ENCODE measurements at places on chromosomes 13 and 19.

DNA sequence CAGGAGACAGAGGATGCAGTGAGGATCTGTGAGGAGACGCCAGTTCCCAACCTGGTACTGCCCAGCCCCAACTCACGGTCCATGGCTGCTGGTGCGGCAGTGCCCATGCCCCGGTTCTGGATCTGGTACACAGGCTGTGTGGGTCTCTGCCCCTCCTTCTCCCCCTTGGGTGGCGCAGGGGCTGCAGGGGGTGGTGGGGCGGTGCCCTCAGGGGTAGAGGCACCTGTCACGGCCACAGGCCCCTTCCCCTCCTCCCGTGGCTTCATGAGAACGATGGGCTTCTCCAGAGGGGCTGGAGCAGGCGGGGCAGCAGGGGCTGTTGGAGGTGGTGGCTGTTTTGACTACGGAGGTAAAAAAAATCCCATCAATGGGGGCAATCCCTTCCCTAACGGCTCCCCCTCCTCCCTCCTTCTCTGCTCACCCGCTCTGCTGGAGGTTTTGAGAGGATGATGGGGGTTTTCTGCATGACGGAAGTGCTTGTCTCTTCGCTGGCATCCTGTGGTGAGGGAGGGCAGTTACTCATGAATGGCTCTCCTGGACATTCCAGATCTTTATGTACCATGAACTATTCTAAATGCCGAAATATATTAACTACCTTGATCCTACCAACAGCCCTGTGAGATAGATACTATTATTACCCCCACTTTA lies 7.1 kb downstream of the SMG9 start:
- no peak for DNase-seq

GRCh38 chr13:73618275-73618865 lies 515.8 kb downstream of the KLF12 start:
- no peak for DNase-seq

DNA sequence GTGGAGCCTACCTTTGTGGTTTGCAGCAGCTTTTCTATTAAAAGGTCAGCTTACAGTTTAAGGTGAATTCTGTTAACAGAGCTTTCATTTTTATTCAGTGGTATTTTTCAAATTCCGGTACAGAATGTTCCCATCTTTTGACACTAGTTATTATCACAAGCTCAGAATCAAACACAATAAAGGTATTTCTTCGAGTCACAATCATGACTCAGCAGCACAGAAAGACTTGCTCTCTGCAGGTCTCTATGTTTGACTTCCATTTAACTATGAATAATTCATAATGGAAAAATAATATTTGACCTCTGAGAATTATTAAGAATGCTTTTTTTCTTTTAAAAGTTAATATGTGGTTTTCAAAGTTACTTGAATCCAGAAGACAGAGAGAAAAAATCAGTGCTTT lies 28.2 kb downstream of the DACH1 start:
- no peak for DNase-seq

GRCh38 chr13:58855283-58855682 lies 1223.7 kb downstream of the PCDH17 start:
- no peak for DNase-seq

DNA sequence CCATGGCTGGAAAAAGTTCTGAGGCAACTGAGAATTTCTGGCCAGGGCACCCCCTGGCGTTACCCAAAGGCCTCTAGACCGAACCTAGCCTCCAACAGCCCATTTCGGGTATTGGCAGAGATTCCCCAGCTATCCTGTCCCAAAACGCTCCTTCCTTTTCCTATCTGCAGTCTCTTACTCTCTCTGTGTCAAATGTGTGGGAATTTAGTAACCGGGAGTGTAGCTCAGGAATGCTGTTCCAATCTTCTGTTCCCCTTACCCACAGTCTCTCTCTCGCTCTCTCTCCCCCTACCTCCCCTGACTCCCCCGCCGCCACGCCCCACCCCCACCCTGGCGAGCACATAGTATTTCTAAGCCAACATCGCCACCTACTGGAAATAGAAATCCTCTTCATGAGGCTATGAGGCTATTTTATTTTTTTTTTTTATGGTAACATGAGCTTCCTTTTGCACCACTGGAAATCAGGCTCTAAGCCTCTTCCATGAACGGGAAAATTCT lies 27.0 kb downstream of the OXGR1 start:
- no peak for DNase-seq

DNA sequence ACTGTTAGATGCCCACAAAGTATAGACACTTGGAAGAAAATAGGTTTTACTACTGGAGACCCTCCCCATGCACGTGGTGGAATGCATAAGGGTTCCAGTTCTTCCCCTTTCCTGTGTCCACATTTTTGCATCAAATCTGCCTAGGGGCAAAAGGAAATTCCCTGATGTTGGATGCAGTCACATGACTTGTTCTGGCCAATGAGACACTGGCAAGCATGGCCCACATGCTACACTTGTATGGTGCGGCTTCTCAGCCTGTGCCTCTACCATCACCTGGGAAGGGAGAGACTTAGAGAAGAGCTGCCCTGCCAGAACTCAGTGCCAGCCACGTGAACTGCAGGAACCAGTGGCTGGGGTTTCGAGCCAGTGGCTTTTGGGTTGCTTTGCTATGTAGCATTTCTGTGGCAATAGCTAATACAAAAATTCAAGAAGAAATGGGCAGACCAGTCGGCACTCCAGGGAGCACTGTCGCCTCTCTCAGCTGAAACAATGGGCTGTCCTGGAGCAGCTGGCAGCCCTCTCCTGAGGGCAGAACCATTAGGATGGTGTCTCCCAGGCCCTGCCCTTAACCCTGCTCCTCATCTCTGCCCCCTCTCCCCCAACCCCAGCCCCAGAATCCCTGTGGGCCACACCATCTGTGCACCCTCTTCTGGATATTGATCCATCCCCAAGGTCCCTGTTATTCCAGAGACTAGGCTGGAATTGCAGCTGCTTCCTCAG lies 634.0 kb downstream of the UQCRFS1 start:
- no peak for DNase-seq

GRCh38 chr13:101258071-101258470 lies 158.2 kb downstream of the NALCN start:
- DNase-seq: no peak

Data from Right ventricle myocardium superior (tissue), 1 donor.